HCT116 (cell line): ENCODE measurements at places on chromosomes 12 and 14. TPM values are rescaled to one million over a fixed set of nuclear protein-coding genes. Genes with fewer than 3 reads are reported as not detected.
A peak's percentile ranks its signal among the peaks of the same experiment; 100 is the strongest.

Gene MEG3
- 2.5 TPM for total RNA-seq

Gene NPFF
- not detected for total RNA-seq

Gene P3H3
- total RNA-seq = 32.2 TPM

Gene ZFHX2
- total RNA-seq = 3.6 TPM

Gene DLGAP5
- 72.8 TPM for total RNA-seq

Gene CNOT2
- total RNA-seq = 58.7 TPM

DNA sequence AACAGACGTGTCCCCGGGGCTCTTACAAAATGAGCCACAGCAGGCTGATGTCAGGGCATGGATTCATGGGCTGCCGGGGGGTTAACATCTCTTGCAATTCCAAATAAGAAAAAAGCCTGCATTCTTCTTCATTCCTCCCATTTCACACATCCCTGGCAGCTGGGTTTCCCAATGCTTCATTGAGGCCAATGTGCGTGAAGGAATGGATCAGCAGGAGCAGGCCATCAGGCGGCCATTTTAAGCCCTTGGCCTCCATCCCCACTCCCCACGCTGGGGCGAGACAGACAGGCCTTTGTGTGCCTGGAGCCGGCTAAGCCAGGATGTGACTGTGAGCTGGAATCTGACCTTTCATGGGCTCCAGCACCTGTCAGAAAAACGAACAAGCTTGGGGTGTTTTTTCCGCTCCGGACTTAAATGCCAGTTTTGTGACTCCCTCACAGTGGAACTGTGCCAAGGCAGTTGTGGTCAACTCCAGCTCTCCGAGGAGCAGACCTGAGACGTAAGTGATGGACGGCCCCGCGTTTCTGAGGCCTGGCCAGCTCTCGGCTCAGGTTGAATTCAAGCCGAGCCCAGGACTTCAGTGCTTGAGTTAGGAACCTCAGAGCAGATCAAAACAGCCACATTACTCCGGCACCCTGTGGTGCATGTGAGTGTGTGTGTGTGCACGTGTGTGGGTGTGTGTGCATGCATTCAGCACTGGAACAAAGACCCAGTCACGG lies 133.1 kb downstream of the TMEM30B start:
- H3K4me1 ChIP-seq = peaks cover 31% of the 10 kb centered on the region
- peak overlapping the region; percentile 54 for H3K27ac ChIP-seq
- H3K27me3 ChIP-seq = no peaks in the 10 kb centered on the region
- peak; percentile 89 for DNase-seq
- H3K36me3 ChIP-seq = no peaks in the 10 kb centered on the region

- no peaks in the 10 kb centered on the region for H3K36me3 ChIP-seq
- peak overlapping the region; percentile 19; the same call in 1 of the 2 replicates for H3K4me3 ChIP-seq
- peaks cover 13% of the 10 kb centered on the region for H3K4me1 ChIP-seq
- H3K27me3 ChIP-seq = no peaks in the 10 kb centered on the region
These were observed 56.3 kb downstream of the FGD4 start for GRCh38 chr12:32455607-32456071.

DNA sequence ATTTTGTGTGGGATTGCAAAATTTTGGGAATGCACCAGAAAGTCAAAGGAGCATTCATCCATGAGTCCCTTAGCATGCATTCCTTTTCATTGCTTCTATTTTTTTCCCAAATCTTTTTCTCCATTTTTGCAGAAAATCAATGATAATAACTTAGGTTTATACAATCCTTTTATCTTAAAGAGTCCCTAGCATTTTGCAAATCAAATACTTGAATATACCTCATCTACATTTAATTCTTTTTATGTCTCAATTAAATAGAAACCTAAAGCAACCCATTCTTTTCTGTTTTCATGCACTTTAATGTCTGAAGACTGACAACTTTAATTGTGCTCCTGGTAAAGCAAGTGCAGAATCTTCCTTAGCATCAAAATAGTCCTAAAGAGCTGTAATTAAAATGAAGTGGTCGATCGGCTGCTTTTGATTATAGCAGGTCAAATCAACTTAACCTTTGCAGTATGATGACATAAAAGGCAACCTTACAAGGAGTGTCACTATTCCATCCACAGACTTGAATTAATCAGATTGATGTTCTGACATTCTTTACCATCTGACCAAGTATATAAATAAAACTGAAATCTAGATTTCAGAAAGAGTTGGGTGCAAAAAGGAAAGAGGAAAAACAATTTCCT lies 168.4 kb downstream of the ALG10B start:
- H3K36me3 ChIP-seq = no peaks in the 10 kb centered on the region
- no peaks in the 10 kb centered on the region for H3K27me3 ChIP-seq
- DNase-seq = no peak
- no peaks in the 10 kb centered on the region for H3K4me1 ChIP-seq
- no peak overlapping the region for H3K4me3 ChIP-seq
- H3K27ac ChIP-seq = no peak overlapping the region

GRCh38 chr14:72864712-72865365 lies 29.1 kb downstream of the DPF3 start:
- H3K4me3 ChIP-seq = no peak overlapping the region
- DNase-seq = no peak
- H3K27me3 ChIP-seq = peaks cover 22% of the 10 kb centered on the region
- H3K36me3 ChIP-seq = no peaks in the 10 kb centered on the region
- no peak overlapping the region for H3K27ac ChIP-seq

DNA sequence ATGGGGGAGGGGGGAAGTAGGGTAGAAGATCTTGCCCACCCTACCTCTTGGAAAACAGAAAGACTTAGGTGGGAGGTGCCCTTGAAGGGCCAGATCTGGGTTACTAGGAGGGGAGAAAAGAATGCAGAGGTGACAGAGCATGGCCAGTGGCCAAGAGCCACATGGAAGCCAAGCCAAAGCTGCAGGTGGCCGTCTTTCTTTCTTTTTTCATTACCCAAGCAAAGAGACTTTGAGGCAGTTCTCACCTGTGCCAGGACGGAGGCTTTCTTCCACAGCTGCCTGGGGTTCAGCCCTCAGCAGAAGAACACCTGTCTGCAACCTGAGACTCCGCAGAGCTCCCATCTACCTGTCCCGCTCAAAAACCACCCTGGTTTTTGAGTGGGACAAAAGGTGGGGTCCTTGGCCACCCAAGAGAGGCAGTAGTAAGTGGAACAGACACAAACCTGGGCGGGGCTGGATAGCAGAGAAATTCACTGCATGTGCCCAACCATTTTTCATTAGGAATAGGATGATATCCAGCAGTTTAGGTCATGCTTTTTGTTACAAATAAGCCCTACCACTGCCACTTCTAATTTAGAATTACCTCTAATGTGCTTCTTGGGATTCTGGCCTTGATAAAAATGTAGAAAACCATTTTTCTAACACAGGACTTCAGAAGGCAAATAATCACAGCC lies 116.5 kb downstream of the DYRK2 start:
- H3K4me1 ChIP-seq = no peaks in the 10 kb centered on the region
- H3K27me3 ChIP-seq = no peaks in the 10 kb centered on the region
- H3K36me3 ChIP-seq = no peaks in the 10 kb centered on the region
- H3K27ac ChIP-seq = no peak overlapping the region
- no peak for DNase-seq

DNA sequence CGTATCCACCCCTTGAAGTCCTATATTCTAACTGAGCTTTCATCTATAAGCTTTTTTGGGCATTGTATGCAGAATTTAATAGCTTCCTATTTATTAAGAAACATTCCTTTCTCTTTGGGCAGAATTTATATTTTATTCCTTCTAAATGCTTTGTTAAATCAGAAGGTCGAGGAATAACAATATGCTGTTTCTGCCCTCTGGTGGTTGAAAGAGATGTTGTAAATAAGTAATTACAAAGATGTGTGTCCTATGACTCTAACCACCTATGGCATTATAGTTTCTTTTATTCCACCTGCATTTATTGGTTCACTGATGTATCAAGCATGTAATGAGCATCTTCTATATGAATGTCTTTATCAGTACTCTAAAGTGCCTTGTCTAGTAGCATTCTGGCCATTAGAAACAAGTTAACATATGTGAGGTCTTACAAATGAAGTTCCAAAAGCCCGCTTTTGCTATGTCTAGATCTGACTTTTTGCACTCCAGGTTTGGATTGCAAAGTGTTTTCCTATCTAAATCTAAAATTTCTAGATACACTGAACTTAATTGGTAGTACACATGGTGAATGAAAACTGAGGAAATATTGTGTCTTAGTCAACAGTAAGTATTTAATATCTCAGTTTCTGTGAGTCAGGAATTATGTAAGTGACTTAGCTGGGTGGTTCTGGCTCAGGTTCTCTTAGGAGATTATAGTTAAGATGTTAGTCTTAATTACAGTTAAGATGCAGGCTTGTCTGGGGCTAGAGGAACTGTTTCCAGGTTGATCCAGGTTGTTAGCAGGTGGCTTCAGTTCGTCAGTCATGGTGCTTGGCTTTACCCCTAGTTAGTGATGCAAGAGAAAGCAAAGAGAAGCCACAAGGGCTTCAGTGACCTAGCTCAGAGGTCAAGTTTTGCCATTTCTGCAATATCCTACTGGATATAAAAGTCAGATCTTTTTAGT lies 57.5 kb downstream of the PLEKHA5 start:
- peak; percentile 31 for DNase-seq
- H3K36me3 ChIP-seq = no peaks in the 10 kb centered on the region
- H3K27ac ChIP-seq = no peak overlapping the region

DNA sequence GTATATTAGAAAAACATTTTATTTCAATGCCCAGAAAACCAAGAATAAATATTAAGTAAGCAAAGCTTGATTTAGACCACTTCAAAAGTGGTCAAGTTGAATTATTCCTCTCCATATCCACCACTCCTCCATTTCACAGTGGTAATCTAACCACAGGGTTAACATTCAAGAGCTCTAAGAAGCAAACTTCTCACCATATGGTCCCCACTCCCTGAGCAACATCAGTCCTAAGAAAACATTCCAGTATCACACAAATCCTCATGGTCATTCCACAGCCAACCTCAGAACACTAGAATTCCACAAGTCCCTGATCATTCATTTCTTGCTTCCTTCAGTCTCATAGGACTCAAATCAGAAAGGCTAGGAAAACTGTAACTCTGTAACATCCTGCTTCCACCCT lies 47.9 kb downstream of the ST8SIA1 start:
- peaks cover 7% of the 10 kb centered on the region for H3K27me3 ChIP-seq
- no peak overlapping the region for H3K27ac ChIP-seq
- H3K4me3 ChIP-seq = no peak overlapping the region
- no peaks in the 10 kb centered on the region for H3K36me3 ChIP-seq
- DNase-seq = no peak

GRCh38 chr12:49296034-49296835 lies 1.3 kb downstream of the PRPH start:
- H3K27me3 ChIP-seq = no peaks in the 10 kb centered on the region
- no peak overlapping the region; the same call in 1 of the 2 replicates for H3K27ac ChIP-seq
- H3K36me3 ChIP-seq = no peaks in the 10 kb centered on the region
- H3K4me1 ChIP-seq = peaks cover 35% of the 10 kb centered on the region
- peak overlapping the region; percentile 48 for H3K4me3 ChIP-seq

- H3K4me1 ChIP-seq = no peaks in the 10 kb centered on the region
- no peak overlapping the region for H3K27ac ChIP-seq
- no peak overlapping the region for H3K4me3 ChIP-seq
- no peaks in the 10 kb centered on the region for H3K36me3 ChIP-seq
These were observed 1073.2 kb downstream of the TMTC2 start for GRCh38 chr12:83759906-83760305.

GRCh38 chr14:80927083-80927989 lies 14.2 kb downstream of the CEP128 start:
- no peak overlapping the region for H3K27ac ChIP-seq
- no peaks in the 10 kb centered on the region for H3K27me3 ChIP-seq
- no peaks in the 10 kb centered on the region for H3K36me3 ChIP-seq
- H3K4me1 ChIP-seq = peaks cover 4% of the 10 kb centered on the region; the same call in 1 of the 2 replicates

GRCh38 chr14:64966976-64967375 lies 5.2 kb downstream of the RAB15 start:
- no peak overlapping the region for H3K4me3 ChIP-seq
- no peak overlapping the region; the same call in 1 of the 2 replicates for H3K27ac ChIP-seq
- DNase-seq = no peak
- peaks cover 34% of the 10 kb centered on the region for H3K4me1 ChIP-seq
- no peaks in the 10 kb centered on the region for H3K27me3 ChIP-seq

DNA sequence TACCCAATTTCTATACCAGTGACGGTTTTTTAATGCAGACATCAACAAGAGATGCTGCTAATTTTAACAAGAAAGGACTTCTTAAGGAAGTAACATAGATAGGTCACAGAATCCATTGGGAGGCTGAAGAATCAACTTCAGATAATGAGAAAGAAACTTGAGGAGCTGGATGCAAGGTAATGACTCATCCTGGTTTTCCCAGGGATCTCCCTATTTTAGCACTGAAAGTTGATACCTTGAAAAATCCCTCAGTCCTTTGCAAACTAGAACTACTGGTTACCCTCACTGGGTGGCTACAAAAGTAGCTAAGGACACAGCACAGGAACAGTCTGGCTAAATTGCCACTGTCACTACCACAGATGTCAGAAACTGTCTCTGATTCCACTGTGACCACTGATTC lies 561.9 kb downstream of the FLRT2 start:
- H3K4me1 ChIP-seq = no peaks in the 10 kb centered on the region
- no peaks in the 10 kb centered on the region for H3K27me3 ChIP-seq
- no peak overlapping the region for H3K27ac ChIP-seq
- no peak for DNase-seq
- no peaks in the 10 kb centered on the region for H3K36me3 ChIP-seq

GRCh38 chr14:45641541-45641940 lies 388.5 kb upstream of the MIS18BP1 start:
- H3K4me3 ChIP-seq = no peak overlapping the region
- no peaks in the 10 kb centered on the region for H3K4me1 ChIP-seq
- H3K27me3 ChIP-seq = no peaks in the 10 kb centered on the region
- no peak for DNase-seq

- H3K4me3 ChIP-seq = no peak overlapping the region
- no peak overlapping the region for H3K27ac ChIP-seq
- no peaks in the 10 kb centered on the region for H3K36me3 ChIP-seq
- H3K4me1 ChIP-seq = no peaks in the 10 kb centered on the region
- peaks cover 94% of the 10 kb centered on the region for H3K27me3 ChIP-seq
These were observed 79.4 kb upstream of the OTX2 start for GRCh38 chr14:56889705-56890104.

DNA sequence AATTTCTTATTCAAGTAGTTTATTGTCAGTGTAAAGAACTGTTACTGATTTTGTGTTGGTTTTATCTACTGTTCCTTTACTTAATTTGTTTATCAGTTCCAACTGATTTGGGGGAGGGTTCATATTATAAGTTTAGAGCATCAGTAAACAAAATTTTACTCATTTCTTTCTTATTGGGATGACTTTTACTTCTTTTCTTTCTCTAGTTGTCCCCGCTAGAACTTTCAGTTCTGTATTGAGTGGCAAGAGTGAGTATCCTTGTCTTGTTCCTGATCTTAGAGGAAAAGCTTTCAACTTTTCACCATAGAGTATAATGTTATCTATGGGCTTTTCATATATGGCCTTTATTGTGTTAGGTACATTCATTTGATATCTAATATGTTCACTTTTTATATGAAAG lies 584.1 kb downstream of the LRFN5 start:
- H3K4me1 ChIP-seq = peaks cover 10% of the 10 kb centered on the region; the same call in 1 of the 2 replicates
- H3K27ac ChIP-seq = no peak overlapping the region
- H3K4me3 ChIP-seq = no peak overlapping the region
- H3K36me3 ChIP-seq = no peaks in the 10 kb centered on the region
- DNase-seq = no peak
